Suppressor macrophage treated with lipopolysaccharide for 1 hour (primary cell): ENCODE measurements at places on chromosomes 12 and 14.

DNA sequence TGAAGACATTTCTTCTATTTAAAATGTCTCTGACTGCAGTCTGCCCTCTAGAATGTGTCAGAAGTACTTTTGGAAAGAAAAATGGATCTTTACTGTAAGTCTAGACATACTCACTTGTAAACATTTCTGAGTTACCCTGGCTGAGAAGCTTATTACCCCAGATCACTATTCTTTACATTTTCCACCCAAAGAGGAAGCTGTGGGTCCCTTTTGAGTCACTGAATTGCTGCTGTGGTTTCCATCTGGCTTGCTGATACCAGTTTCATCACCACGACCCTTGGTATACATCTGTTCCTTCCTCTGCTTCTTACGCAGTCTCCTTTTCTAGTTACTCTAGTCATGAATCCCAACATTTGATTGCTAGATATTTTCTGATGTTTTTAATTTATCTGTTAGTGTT is 20.2 kb upstream of the CLEC4D start:
- DNase-seq, result peak; percentile 95

- no peak for DNase-seq
Measured at GRCh38 chr12:102964872-102965271, 7.4 kb downstream of the ASCL1 start.

- no peak for DNase-seq
Measured at GRCh38 chr14:36268121-36268520, 52.3 kb downstream of the MBIP start.

- DNase-seq, result no peak
Measured at GRCh38 chr12:92394895-92395294, 249.2 kb upstream of the BTG1 start.

GRCh38 chr12:83904175-83904574 is 1008.4 kb downstream of the SLC6A15 start:
- DNase-seq, result no peak
